ENCODE measurements at places on chromosomes 7 and 10.

- no peak for DNase-seq
Measured at GRCh38 chr7:96786998-96787395, 77.4 kb upstream of the SEM1 start.

- no peak for DNase-seq
Measured at GRCh38 chr7:32462451-32462850, 27.7 kb downstream of the LSM5 start.

- DNase-seq = no peak
Measured at GRCh38 chr7:2515424-2516193, 4.0 kb upstream of the LFNG start.

- DNase-seq = no peak
Measured at GRCh38 chr10:31820096-31820495, 108.5 kb downstream of the ARHGAP12 start.

GRCh38 chr7:88329532-88330463 is 23.1 kb upstream of the STEAP4 start:
- DNase-seq = no peak

- no peak for DNase-seq
Measured at GRCh38 chr10:80186364-80187012, 18.8 kb downstream of the ANXA11 start.

Measured in GM10248 (cell line).